Suprapubic skin (tissue), 4 donors: ENCODE measurements at places on chromosomes 1 and 21.

GRCh38 chr21:26238646-26239045 lies 68.1 kb upstream of the APP start:
- no peak for DNase-seq

DNA sequence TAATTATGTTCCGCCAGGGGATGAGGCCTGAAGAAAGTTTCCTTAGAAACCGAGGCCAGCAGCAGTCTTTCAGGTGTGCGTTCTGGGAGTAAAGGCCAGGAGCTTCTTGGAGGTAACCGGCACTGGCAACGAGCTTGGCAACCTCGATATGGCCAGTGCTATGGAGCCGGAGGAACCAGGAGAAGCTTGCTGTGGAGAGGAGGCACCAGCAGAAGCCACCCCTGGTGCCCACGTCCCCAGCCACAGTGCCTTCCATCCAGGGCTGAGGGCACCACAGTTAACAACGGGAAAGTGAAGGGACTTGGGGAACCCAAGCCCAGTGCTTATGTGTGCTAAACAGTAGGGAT lies 41.5 kb upstream of the LIN9 start:
- DNase-seq, result no peak

GRCh38 chr1:197985351-197985750 lies 68.2 kb downstream of the LHX9 start:
- DNase-seq, result no peak

DNA sequence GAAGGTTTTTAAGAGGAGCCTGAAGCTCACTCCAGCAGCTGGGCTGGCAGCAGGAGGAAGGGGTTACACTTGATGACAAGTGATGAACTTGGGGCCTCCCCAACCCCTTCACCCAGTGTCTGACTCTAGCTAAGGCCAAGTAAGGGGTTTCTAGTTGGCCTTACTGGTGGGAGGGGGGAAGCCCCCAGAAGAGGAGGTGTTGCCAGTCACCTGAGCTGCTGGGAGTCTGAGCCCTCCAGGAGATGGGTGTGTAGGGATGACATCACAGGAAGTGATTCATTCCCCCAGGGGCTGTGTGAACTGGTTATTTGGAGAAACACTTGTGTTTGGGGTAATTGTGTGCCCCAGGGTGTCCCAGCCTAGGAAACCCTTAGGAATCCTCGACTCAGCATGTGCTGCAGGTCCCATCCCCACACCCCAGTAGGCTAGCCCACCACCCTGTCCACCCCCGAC lies 3.1 kb downstream of the PADI1 start:
- no peak for DNase-seq

DNA sequence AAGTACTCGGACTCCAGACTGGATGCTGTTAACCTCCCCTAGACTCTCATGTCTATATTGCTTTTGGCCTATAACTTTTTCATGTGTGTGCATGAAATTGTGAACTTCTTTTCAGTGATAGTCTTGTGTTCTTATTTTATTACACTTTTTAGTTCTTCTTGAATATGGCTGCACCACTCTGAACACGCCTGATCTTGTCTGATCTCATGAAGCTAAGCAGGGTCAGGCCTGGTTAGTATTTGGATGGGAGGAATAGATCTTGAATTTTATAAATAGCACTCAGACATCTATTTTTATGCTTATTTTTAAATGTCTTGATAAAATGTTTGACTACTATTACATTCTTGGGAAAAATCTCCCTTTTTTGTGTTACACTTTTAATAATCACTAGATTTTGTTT lies 22.4 kb downstream of the TCP10L start:
- no peak for DNase-seq

DNA sequence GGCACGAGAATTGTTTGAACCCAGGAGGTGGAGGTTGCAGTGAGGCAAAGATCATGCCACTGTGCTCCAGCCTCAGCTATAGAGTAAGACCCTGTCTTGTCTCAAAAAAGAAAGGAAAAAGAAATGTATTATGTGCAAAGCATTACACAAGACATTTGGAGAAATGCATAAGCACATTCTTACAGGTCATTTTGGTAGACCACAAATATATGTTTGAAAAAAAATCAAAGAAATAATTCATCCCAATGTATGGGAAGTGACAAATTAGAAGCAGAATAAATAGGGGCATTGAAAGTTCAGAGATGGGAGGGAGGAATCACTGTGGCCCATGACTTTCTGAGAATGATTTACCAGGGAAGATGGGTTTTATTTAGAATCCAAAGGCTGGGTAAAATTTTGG lies 283.5 kb upstream of the ADAMTS5 start:
- no peak for DNase-seq

GRCh38 chr1:9766759-9767442 lies 56.9 kb downstream of the CLSTN1 start:
- no peak for DNase-seq

DNA sequence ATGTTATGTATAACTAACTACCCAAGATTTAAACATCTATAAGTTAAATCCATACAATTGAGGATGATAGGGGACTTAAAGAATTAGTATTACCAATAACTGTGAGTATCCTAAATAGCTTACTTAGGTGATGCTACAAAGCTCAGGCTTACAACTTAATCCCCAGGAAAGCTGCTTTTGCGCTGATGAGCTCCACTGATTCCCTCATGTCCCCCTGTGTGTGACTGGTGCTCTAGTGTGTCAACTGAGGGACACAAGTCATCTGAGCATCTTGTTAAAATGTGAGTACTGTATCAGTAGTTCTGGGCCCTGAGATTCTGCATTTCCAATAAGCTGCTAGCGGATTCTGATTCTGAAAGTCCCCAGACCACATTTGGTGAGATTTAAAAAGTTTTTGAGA lies 1458.8 kb downstream of the MRPL39 start:
- DNase-seq, result no peak

DNA sequence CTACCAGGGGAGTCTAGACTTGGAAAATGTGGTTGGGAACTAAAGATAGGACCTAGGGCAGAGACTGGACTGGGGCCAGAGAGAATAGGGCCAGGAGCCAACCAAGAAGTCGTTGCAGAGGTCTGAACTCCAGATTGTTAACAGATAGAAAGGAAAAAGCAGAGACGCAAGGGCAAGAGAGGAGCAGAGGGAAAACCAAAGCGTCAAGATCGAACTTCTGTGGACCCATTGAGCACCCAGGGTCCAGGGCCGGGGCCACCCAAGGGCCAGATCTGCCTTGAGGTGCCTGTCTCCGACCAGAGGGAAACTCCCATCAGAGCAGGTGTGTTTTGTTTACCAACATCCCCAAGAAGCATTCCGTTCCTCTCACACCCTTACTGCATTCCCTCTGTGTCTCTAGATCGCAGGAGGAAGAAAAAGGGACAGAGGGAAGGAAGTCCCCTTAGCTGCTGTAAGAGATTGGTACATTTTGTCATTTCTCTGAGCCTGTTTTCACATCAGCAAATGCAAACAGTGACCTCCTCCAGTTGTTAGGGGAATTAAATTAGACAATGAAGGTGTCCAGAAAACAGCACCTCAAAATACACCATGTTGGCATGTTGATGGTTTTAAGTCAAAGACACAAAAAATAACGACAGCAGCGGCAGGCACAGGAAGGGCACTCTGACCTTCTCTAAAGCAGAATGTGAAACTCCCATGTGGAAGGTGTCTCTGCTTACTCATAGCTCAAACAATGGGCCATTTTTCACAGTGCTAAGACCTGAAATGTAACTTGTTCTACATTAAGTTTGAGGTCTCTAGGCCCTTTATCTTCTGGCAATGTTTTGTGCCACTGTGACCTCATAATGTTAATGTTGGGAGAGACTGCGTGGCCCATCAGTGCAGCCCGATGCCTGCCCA lies 105.8 kb upstream of the RAB4A start:
- no peak for DNase-seq

DNA sequence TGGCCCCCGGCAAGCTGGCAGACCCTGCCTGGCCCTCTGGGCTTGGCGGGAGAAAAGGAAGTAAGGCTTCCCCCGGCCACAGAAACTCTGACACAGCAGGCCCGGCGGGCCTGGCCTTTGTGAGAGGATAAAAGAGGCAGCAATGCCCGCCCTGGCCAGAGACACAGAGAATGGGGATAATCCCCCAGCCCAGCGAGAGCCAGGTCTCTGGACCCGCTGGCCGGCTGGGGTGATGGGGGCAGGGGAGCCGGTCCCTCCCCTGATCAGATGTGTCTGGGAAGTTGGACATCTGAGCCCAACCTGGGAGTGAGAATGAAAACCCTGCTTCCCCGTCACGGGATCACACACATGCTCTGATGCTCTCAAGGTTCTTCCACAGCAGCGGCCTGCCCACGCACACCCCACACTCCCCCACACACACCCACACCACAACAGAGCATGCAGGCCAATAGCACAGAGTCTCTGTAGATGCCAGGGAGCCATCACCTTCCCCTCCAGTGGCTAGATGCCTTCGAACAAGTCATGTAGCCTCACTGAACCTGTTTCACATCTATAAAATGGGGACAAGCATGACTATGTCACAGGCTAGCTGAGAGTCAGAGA lies 4.2 kb downstream of the RSPO1 start:
- no peak for DNase-seq

- DNase-seq, result no peak
These were observed 2.1 kb downstream of the GUK1 start for GRCh38 chr1:228142155-228142691.

- DNase-seq, result peak; percentile 92
These were observed 141.4 kb upstream of the ARHGEF16 start for GRCh38 chr1:3312898-3313575.

DNA sequence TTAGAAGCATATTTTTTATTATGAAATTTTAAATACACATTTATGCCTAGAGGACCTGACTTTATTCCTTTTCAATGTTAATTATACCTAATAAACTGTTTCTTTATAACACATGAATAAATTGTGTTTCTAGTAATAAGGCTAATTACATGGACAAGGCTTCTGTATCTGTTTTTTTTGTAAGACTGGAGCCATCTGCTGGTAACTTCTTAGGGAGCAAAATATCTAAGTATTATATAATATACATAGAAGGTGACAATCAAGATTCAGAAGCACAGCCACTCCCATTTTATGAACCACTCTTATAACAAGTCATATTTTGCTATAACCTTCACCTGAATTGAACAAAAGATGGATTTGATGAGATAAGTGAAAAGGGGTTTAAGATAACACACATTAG lies 84.2 kb downstream of the LBR start:
- DNase-seq, result no peak

DNA sequence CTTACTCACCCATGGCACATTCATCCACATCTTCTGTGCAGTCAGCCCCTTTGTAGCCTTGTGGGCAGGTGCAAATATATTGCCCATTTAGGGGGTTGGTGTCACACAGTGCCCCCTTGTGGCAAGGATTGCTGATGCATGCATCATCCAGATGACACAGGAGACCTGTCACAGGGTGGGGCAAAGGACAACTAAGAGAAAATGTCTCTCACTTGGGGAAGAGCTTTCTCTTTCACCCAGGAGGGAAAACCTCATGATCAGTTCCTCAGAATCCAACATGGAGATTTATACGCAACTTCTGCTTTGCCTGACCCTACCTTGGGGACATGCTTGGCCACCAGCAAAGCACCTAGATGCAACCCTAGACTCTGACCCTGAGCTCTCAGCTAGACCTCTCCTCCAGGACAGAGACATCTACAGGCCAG lies 71.8 kb upstream of the ADAM30 start:
- no peak for DNase-seq

GRCh38 chr1:155962599-155963211 lies 15.6 kb downstream of the ARHGEF2 start:
- DNase-seq, result no peak

- DNase-seq, result no peak
These were observed 207.7 kb downstream of the BARHL2 start for GRCh38 chr1:90509225-90510048.
